ENCODE measurements at places on chromosomes 12 and 14. TPM values are rescaled to one million over a fixed set of nuclear protein-coding genes. Genes with fewer than 3 reads are reported as not detected.

The HOXC5 gene
- not detected for total RNA-seq

The MMAB gene
- 19.2 TPM for total RNA-seq

The SLCO1A2 gene
- total RNA-seq = 0.05 TPM

The GPR84 gene
- total RNA-seq = 0.16 TPM

The TGM1 gene
- total RNA-seq = 6.2 TPM

The GPR135 gene
- 7.9 TPM for total RNA-seq

The CHGA gene
- total RNA-seq = 23.0 TPM

The TMED8 gene
- 25.8 TPM for total RNA-seq

The PFDN5 gene
- total RNA-seq = 295 TPM

The TSPAN8 gene
- total RNA-seq = 1.4 TPM

The PLEK2 gene
- 3.0 TPM for total RNA-seq

The ASCL1 gene
- total RNA-seq = 42.0 TPM

The GAS2L3 gene
- total RNA-seq = 36.3 TPM

The HRK gene
- 0.60 TPM for total RNA-seq

The MYH7 gene
- 69.1 TPM for total RNA-seq

The PSMB11 gene
- not detected for total RNA-seq

The SLC39A2 gene
- total RNA-seq = 0.49 TPM

The OLR1 gene
- total RNA-seq = 0.60 TPM

The GYS2 gene
- total RNA-seq = not detected

The STYK1 gene
- 1.2 TPM for total RNA-seq

The MIPOL1 gene
- 45.7 TPM for total RNA-seq

The KRT6B gene
- total RNA-seq = 1.2 TPM

The SLC38A4 gene
- total RNA-seq = 0.88 TPM

The KRT77 gene
- 1.2 TPM for total RNA-seq

The WDR89 gene
- 28.8 TPM for total RNA-seq

The PPP1R13B gene
- 23.8 TPM for total RNA-seq

The KERA gene
- 52.3 TPM for total RNA-seq

The WNT1 gene
- not detected for total RNA-seq

The DAO gene
- total RNA-seq = not detected

All from camera-type eye (tissue), 1 donor.